Naive thymus-derived CD4-positive, alpha-beta T cell (primary cell): ENCODE measurements at places on chromosomes 5 and 9.

GRCh38 chr5:69248019-69248418 is 13.3 kb downstream of the CDK7 start:
- no peak for DNase-seq

DNA sequence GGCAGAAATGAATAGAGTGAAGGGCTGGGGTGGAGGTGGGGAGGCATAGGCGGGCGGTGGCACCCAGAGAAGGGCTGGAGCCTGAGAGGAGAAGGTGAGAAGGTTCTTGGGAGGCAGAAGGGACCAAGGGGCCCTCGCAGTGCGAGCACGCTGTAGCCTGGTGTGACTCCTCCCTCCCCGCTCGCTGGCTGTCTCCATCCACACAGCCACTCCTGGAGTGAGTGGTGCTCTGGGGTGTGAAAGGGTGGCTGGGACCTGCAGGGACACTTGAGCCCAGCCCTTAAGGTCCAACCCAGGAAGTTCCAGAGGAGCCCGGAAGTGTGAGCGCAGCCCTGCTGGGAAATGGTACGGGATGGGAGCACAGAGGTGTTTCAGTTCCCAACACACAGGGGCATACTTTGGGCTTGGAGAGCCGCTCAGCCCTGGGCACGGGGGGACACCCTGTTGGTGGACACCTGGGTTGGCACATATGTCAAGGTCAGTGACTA is 9.3 kb upstream of the SCGB3A1 start:
- DNase-seq: no peak

- peak; percentile 24 for DNase-seq
Measured at GRCh38 chr9:15642369-15642962, 89.6 kb downstream of the CCDC171 start.

DNA sequence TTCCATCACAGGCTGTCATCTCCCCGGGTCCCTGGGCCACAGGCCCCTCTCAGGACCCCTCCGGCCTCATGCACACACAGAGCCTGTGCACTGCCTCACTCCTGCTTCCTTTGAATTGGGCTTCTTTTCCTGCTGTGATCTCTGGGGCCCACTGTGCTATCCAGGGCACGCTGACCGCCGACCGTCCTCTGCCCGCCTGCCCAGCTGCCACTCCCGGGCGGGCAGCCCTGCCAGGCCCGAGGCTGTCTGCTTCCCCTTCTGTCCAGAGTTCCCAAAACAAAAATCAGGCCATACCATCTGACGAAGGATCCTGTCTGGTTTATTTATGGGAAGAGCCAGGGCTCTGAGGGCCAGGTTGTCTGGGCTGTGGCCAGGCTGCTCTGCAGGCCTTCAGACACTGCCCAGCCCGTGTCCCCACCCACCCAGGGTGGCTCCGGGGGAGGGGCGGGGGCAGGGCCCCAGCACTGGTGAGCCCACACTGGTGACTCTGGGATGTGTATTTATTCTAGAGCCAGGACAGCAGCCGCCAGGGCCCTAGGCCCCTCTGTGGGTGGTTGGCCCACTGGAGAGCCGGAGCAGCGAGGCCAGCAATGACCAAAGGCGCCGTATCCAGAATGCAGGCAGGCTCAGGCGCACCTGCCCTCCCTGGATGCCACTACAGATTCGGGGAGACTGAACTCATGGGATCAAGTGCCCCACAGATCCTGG is 57.0 kb downstream of the ADAMTS2 start:
- no peak for DNase-seq

GRCh38 chr5:81105261-81105877 is 127.8 kb upstream of the CKMT2 start:
- no peak for DNase-seq

- DNase-seq: no peak
Measured at GRCh38 chr5:95892784-95893354, 68.8 kb downstream of the ELL2 start.

DNA sequence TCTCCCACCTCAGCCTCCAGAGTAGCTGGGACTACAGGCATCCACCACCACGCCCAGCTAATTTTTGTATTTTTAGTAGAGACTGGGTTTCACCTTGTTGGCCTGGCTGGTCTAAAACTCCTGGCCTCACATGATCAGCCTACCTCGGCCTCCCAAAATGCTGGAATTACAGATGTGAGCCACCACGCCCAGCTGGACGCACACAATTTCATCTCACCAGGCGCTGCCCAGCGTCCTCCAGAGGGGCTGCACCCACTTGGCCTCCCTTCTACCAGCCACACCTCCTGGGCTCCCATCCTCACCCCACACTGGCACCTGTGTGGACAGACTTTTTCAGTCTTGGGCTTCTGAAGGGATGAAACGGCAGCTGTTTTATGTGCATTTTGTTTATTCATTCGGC is 3.8 kb upstream of the EXOC3 start:
- DNase-seq: no peak

- no peak for DNase-seq
Measured at GRCh38 chr5:31638345-31638744, 586 bp upstream of the PDZD2 start.

GRCh38 chr5:83715236-83716065 is 5.2 kb downstream of the HAPLN1 start:
- no peak for DNase-seq

DNA sequence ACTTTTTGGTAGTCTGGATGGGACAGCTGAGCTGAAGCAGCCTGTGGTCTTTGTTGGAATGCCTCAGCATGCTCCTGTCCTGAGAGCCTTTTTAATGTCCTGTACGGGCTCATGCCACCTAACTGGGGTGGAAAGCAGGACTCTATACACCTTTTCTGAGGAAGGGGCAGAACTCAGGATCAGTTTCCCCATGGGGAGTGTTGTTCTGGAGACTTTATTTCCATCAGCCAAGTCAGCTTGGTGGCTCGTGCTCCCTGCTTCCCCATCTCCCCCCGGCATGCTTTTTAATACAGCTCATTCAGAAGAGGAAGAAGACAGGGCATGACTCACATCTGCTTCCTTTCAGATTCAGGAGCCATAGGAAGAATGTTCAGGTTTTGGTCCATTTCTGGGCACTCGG is 5.1 kb upstream of the SEPTIN8 start:
- DNase-seq: no peak

GRCh38 chr5:169290895-169291294 is 10.0 kb downstream of the SLIT3 start:
- DNase-seq: no peak

GRCh38 chr9:98104445-98104881 is 14.6 kb downstream of the TRIM14 start:
- no peak for DNase-seq
